Esophagus mucosa (tissue), 1 donor: ENCODE measurements at places on chromosomes 6 and 20. TPM values are rescaled to one million over a fixed set of nuclear protein-coding genes. Genes with fewer than 3 reads are reported as not detected.

DNA sequence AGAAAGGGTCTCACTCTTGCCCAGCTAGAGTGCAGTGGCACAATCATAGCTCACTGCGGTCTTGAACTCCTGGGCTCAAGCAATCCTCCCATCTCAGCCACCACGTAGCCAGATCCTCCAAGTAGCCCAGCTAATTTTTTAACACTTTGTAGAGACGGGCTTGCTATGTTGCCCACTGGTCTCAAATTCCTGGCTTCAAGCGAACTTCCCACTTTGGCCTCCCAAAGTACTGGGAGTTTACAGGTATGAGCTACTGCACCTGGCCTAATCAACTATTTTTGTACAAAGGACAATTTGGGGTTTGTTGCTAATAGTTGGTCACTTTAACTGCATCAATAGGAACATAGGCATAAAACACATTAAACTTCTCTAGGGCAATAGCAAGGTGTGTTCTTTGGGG, 29.9 kb upstream of the SYNCRIP start:
- no peak for ATAC-seq

The MYO6 gene
- 37.4 TPM for total RNA-seq

The CDYL gene
- total RNA-seq = 31.0 TPM

The GNAS-AS1 gene
- 0.64 TPM for total RNA-seq

GRCh38 chr6:77106992-77107391, 356.3 kb downstream of the HTR1B start:
- no peak for ATAC-seq

- no peak for ATAC-seq
Observed at GRCh38 chr6:36546308-36546919, 865 bp downstream of the STK38 start.

The PPP1R16B gene
- total RNA-seq = 2.3 TPM

The CYP24A1 gene
- 1.3 TPM for total RNA-seq

DNA sequence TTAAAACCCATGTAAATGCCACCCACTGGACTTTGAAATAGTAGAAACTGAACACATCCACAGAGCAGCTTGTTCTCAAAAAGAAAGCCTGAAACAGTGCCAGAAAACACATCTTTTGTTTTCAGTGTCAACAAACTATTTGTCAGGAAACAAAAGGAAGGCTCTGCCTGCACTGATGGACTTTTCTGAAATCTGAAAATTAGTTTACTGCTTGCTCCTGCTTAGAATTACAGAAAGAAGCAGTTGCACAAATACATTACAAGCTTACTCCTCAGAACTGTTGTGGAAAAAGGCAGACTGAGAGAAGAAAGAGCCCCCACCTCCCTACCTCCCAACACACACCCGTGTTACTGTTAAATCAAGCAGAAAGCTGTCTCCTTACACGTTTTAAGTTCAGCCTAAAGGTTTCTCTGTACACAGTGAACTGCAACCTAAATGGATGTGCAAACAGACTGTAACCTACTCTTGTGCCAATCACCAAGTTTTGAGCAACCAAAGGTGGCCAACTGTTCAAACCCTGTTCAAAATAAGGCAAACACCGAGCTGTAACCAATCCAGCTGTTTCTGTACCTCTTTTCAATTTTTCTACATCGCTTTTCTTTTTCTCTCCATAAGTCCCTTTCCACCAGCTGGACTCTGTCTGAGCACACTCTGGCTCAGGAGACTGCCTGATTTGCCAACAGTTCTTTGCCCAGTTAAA, 43.7 kb downstream of the FRK start:
- peak; percentile 37 for ATAC-seq

The NOX3 gene
- total RNA-seq = not detected

- no peak for ATAC-seq
Observed at GRCh38 chr6:46606338-46606737, 46.3 kb downstream of the CYP39A1 start.

DNA sequence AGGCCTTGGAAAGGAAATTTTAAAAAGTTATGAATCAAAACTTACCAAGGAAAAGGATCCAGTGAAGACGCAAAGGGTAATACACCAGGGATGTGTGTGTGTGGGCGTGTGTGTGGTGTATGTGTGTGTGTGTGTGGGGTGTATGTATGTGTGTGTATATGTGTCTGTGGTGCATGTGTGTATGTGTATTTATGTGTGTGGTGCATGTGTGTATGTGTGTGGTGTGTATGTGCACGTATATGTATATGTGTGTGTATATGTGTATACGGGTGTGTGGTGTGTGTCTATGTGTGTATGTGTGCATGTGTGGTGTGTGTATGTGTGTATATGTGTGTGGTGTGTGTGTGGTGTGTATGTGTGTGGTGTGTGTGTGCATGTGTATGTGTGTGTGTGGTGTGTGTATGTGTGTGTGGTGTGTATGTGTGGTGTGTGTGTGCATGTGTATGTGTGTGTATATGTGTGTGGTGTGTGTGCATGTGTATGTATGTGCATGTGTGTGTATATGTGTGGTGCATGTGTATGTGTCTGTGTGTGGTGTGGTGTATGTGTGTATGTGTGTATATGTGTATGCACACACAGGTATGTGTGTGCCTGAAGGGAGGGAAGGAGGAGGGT, 176.1 kb upstream of the SUPT3H start:
- no peak for ATAC-seq

The OR2J3 gene
- total RNA-seq = not detected

DNA sequence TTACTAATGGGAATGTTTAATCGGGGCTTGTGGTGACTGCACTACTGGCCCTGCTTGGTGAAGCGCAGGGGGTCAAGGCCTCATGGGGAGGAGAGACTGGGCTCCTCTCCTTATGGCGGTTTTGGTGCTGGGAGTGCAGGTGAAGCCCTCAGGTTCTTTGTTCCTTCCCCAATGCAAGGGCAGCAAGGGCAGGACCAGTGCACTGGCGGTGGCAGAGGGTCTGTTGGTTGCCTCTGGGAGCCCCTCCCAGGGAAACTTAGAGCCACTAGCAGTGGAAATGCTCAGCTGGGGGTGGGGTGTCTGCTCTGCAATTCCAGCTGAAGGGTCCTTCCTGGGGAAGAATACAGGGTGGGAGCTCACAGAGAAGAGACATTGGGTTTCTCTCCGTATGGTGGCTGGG, 66.5 kb downstream of the KLHL32 start:
- no peak for ATAC-seq

The CDS2 gene
- 24.5 TPM for total RNA-seq

DNA sequence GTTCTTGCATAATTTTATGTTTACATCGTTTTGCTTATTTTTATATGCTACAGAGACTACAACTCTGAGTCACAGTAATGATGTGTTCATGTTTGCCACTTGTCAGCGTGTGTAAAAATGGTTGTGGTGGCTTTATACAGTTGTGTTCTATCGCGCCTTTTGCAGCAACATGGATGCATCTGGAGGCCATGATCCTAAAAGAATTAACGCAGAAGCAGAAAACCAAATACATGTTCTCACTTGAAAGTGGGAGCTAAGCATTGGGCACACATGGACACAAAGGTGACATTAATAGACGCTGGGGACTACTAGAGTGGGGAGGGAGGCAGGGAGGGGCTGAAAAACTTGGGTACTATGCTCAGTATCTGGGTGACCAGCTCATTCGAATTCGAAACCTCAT, 996 bp upstream of the SEC23B start:
- ATAC-seq = no peak

The EBF4 gene
- 1.7 TPM for total RNA-seq

The ARMC12 gene
- not detected for total RNA-seq

DNA sequence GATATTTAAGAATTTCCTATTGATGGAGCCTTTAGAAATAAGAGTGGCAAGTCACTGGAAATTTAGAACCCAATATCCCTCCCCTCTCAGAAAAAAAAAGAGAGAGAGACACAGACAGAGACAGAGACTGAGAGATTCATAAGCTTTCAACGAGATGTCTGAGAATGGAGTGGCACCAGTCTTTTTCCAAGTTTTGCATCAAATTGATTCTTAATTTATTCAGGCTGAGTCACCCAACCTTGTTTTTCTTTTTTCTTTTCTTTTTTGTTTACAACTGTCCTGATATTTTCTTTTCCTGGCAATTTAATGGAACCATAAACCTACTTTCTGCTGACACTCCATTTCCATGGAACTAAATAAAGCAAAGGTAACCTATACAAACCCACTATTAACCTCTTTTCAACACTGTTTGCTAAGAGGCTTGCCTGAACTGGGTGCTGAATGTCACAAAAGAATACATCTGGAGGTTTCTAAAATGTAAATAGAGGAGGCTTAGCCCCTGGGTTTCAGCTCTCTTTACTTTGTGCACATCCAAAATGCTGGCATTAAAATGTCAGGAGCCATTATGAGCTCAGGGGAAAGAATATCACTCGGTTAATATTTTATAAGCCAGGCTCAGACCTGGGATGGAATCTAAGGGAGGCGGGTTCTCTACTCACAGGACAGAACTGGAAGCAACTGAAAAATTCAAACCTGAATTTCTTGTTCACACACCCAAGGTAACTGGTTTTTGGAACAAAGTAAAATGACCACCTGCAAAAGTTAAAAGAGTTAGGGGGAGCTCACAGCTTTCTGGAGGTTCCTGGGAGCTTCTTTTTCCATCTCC, 100.8 kb downstream of the BFSP1 start:
- ATAC-seq = no peak

- ATAC-seq = no peak
Observed at GRCh38 chr6:116157391-116157790, 31.5 kb upstream of the COL10A1 start.

GRCh38 chr6:5550631-5551030, 289.3 kb downstream of the FARS2 start:
- peak; percentile 47 for ATAC-seq

DNA sequence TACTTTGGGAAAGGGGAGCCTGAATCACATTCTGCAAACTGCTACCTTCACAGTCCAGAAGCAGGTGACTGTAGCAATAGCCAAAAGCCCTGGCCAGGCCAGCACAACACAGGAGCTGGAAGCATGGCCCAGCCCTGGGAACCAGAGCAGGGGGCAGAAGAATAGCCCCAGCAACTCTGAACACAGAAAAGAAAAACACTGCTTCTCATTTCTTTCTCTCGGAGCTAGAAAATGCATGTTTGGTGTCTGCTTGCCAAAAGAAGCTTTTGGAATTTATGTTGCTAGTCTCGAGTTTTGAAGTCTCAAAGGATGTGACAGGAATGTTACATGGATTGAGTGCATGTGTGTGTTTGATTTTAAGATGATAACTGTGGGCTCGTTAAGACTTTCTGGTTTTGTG, 79.8 kb upstream of the SCAF8 start:
- ATAC-seq = no peak

GRCh38 chr6:79404677-79405076, 132.6 kb downstream of the LCA5 start:
- no peak for ATAC-seq

DNA sequence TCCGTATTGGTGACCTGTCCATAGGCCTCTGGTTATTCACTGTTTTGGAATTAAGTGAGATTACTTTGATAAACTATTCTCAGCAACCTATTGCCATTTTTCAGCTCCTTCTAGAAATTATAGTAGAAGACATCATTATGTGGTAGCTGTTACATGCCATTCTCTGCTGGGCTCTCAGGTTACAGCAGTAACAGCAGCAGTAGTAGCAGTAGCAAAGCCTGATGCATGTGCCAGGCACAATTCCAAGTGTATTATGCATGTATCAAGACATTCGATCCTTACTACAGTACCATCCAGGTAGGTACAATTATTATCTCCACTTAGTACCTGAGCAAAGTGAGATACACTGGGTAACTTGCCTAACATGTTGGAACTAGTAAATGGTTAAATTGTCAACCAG, 74.3 kb downstream of the RPS12 start:
- no peak for ATAC-seq

GRCh38 chr6:169864148-169865020, 113.0 kb downstream of the ERMARD start:
- no peak for ATAC-seq

DNA sequence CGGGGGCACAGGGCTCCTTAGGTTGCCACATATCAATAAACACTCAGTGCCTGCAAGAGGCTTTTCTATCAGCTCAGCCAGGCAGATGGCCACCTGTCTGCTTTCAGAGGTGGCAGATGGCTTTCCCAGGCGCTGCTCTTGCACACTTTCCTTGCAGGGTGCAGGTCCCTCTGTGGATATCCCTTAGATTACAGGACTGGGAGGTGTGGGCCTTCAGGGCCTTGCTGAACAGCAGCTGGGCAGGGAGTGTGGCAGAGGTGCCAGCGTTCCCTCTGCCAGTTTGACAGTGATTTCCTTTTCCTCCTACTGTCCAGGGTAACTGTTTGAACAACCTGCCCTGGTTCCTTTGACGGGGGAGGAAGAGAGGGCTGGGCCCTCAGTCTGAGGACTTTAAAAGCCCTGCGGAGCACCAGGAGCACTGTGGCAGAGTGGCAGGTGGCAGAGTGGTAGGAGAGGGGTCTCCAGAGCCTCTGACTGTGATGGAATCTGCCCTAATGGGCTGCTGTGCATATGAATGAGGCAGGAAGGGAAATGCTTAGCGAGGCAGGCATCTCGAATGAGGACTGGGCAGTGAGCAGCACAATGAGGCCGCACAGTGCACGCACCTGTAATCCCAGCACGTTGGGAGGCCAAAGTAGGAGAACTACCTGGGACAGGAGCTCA, 34.2 kb downstream of the ABHD12 start:
- ATAC-seq = no peak

DNA sequence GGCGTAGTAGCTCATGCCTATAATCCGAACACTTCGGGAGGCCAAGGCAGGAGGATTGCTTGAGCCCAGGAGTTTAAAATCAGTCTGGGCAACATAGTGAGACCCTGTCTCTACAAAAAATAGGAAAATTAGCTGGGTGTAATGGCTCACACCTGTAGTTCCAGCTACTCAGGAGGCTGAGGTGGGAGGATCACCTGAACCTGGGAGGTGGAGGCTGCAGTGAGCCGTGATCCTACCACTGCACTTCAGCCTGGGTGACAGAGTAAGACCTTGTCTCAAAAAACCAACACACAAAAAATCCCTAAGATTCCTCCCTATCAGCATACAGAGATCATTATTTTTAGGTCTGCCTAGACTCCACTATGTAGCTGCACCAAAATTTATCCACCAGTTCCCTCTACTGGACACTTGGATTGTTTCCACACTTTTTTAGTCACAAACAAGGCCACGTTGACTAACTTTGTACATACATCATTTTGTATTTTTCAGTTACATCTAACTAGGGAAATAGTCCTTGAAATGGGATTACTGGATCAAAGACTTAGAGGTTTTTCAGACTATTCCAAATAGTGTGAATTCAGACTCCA, 3.6 kb upstream of the PHF1 start:
- ATAC-seq = no peak
